Dermis blood vessel endothelial cell (primary cell): ENCODE measurements at places on chromosomes 4 and X. TPM values are rescaled to one million over a fixed set of nuclear protein-coding genes. Genes with fewer than 3 reads are reported as not detected.

Gene SMIM10
- total RNA-seq: 1.4 and 2.6 TPM in 2 replicates

Gene CT45A3
- not detected in 2 replicates for total RNA-seq

Gene PRRG3
- total RNA-seq: not detected in 2 replicates

Gene FAM241A
- 19.2 and 20.3 TPM in 2 replicates for total RNA-seq

Gene OTUD6A
- total RNA-seq: not detected in 2 replicates

Gene HPSE
- total RNA-seq: 6.6 and 12.0 TPM in 2 replicates

Gene REPS2
- 6.1 and 6.5 TPM in 2 replicates for total RNA-seq

Gene RAI2
- total RNA-seq: 2.2 and 2.4 TPM in 2 replicates

Gene SH3TC1
- total RNA-seq: 148 and 217 TPM in 2 replicates

Gene PFKFB1
- total RNA-seq: 0.05 TPM in 1 of 2 replicates, not detected in the other

Gene NBDY
- total RNA-seq: 5.3 and 6.2 TPM in 2 replicates

Gene TMPRSS11A
- total RNA-seq: under 0.01 TPM in 1 of 2 replicates, not detected in the other

Gene RTL3
- not detected in 2 replicates for total RNA-seq

Gene PLAC1
- total RNA-seq: not detected in 2 replicates

Gene ZIC3
- not detected in 2 replicates for total RNA-seq

Gene CXCL11
- total RNA-seq: 2.0 and 2.7 TPM in 2 replicates

Gene MAGEA12
- total RNA-seq: not detected in 2 replicates

Gene GATA1
- not detected in 2 replicates for total RNA-seq

Gene UGT2B10
- total RNA-seq: not detected in 2 replicates

Gene HDX
- 6.8 and 10.2 TPM in 2 replicates for total RNA-seq

Gene FANCB
- 5.1 and 6.8 TPM in 2 replicates for total RNA-seq

Gene OTUD4
- total RNA-seq: 29.5 and 35.9 TPM in 2 replicates

Gene IL1RAPL1
- not detected in 2 replicates for total RNA-seq

Gene BGN
- total RNA-seq: 27.4 and 53.9 TPM in 2 replicates

Gene PSAPL1
- total RNA-seq: not detected in 2 replicates

Gene CA5B
- total RNA-seq: 1.5 and 2.7 TPM in 2 replicates

Gene SFRP2
- total RNA-seq: 0.09 TPM in 1 of 2 replicates, not detected in the other

Gene TAF7L
- 0.23 TPM in 1 of 2 replicates, not detected in the other for total RNA-seq

Gene TLR2
- 0.51 and 1.9 TPM in 2 replicates for total RNA-seq

Gene BTC
- total RNA-seq: 0.17 and 0.28 TPM in 2 replicates

Gene DGAT2L6
- total RNA-seq: not detected in 2 replicates

Gene RLIM
- 55.5 and 62.5 TPM in 2 replicates for total RNA-seq

Gene ACOX3
- 29.3 and 44.2 TPM in 2 replicates for total RNA-seq

Gene RIBC1
- total RNA-seq: 0.60 and 1.0 TPM in 2 replicates

Gene RASGEF1B
- 0.33 and 0.34 TPM in 2 replicates for total RNA-seq

Gene SMARCA1
- 33.5 and 48.0 TPM in 2 replicates for total RNA-seq

Gene RAB41
- total RNA-seq: not detected in 2 replicates

Gene AKAP4
- total RNA-seq: not detected in 2 replicates

Gene FAM9C
- 0.05 TPM in 1 of 2 replicates, not detected in the other for total RNA-seq
